Stimulated activated CD8-positive, alpha-beta memory T cell treated with anti-CD3 and anti-CD28 coated beads, Interleukin-7, amount 100 ng/mL, for 1 hour (primary cell): ENCODE measurements at places on chromosomes 6 and 20.

- DNase-seq: no peak
Measured at GRCh38 chr6:27188885-27189418, 58.5 kb upstream of the PRSS16 start.

DNA sequence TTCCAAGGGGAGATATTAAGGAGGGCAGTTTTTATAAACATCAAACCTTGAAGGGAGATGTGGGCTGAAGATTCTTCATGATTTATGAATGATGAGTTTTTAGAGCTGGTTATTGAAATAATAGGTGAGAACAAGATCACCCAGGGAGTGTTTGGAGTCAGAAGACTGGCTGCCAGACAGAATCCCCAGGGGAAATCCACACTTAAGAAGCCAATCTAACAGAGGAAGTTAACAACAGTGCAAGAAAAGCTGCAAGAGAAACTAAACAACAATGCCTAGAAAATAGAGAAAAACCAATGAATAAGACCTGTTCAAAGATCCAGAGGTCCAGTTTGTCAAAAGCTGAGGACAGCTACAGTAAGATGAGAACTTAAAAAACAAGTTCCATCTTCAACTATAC is 167.9 kb upstream of the MAN1A1 start:
- DNase-seq: no peak

DNA sequence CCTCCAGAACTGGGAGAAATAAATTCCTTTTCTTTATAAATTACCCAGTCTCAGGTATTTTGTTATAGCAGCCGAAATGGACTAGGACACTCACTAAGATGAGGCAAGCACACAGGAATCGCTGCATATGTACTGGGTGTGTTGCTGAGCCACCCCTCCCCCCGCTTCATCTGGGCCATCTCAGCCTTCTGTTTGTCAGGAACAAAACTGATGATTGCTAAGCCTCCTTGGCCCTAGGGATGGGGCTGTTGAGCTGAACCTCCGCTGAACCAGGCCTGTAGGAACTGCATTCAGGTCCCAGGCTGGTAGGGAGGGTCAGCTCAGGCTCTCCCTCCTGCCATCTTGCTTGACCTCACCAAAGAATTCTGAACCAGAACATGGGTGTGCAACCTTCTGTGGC is 108.6 kb downstream of the MAP3K7 start:
- no peak for DNase-seq

DNA sequence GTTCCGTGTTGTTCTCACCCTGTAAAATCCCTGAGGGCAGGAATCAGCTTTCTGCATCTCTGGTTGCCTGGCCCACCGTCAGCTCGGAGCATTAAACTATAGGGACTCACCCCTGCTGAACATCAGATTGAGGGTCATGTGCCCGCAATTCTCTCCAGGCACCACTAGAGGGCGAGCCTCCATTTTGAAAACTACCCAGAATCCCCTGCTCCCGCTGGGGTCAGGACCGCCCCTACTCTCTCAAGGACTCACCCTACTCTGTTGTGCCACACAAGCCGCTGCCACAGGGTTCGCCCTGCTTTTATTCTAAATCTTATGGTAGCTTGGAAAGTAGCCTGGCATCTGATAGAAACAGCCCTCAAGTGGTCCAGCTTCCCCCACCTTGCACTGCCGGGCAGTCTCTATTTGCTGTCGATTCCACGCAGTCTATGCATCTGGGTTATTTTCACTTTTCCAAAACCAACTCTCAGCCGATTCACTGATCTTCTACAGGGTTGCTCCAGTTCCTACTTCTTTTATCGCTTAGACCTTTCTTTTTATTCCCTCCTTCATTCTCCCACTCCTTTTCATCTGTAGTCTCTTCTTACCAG is 244.1 kb upstream of the QKI start:
- DNase-seq: no peak

DNA sequence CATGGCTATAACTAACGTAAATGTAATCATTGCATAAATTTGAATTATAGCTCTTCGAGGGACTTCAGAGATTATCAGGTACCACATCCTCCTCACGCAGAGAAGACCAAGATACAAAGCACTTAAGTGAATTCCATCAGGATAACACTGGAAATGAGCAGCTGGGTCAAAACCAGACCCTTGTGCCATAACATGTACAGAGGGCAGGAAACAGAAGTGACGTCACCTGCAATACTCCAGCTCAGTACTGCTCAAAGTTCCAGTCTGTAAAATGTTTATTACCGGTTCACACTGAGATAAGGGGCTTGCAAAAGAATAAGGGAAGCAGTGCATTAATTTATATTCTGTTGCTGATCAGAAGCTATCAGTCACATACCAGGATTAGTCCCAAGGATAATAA is 45.8 kb downstream of the RGS17 start:
- no peak for DNase-seq

DNA sequence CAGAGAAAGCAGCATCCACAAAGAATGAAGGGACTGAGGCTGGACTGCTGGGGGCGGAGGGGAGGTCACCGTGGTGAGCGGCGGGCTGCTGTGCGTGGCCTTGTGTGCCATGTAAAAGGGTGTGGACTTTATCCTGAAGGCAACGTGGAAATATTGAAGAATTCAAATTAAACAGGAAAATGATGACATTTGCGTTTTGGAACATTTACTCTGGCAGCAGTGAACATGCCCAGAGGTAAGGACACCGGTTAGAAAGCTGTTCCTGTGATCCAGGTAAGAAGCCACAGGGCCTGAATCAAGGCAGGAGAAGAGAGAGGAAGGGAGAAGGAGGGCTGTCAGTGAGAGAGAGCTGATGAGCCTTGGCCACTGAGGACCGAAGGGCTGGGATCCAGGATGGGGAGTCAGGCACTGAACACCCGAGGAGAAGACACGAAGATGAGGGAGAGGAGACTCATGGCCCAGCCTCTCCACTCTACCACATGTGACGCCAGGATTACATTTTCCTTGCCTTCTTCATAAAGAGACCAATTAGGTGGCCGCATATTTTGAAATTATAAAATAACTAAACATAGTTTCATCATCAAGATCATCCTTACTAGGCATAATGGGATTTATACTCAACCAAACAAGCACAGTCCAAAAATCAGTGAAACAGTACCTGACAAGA is 58.4 kb downstream of the TRAM2 start:
- DNase-seq: no peak

DNA sequence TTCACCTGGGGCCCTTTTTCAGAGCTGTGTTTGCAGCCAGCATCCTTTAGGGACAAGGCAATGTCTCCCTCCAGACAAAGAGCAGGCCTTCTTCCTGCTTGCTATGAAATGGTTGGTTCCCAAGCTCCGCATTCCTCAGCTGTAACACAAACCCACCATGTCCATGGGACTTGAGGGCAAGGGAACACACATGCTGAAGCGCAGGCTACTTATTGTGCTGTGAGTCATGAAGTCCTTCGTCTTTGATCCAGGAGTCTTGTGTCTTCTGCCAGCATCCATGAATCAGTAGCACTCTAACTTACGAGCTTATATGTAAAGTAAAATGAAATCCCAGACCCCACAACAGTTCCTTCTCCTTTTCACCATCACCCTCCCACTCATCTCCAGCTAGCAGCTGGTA is 59.0 kb downstream of the ANKRD60 start:
- DNase-seq: no peak

DNA sequence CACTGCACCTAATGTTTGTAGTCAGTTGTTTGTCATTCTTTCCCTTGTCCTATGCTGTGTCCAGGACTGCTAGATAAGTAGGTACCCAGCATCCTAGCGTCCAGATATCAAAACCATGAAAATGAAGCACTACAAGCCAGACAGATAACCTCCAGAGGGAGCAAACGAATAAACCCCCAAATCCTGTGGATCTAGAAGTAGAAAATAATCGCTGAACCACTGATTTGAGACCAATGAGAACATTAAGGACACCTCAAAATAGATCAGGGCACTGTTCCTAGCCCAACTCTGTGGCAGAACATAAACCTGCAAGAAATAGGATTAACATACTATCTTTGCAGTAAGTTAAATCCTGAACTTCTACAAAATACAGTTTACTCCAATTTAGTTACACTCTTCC is 1.1 kb upstream of the KLHL32 start:
- DNase-seq: no peak

DNA sequence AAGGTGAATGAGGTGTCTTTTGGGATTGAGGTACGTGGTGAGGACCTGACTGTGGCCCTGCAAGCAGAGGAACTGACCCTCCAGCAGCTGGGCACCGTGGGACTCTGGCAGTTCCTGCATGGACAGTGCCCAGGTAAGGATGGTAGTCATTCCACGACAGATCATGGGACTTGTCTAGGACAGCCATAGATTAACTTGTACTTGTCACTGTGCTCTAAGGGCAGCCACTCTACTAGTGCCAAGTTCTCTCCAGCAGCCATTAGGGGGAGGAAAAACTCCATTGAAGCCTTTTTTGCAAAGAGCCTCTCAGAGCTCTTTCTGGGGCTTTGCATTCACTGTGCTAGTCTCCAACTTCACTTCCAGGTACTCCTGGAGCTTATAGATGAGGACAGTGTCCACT is 20.4 kb downstream of the TAF11 start:
- DNase-seq: no peak

DNA sequence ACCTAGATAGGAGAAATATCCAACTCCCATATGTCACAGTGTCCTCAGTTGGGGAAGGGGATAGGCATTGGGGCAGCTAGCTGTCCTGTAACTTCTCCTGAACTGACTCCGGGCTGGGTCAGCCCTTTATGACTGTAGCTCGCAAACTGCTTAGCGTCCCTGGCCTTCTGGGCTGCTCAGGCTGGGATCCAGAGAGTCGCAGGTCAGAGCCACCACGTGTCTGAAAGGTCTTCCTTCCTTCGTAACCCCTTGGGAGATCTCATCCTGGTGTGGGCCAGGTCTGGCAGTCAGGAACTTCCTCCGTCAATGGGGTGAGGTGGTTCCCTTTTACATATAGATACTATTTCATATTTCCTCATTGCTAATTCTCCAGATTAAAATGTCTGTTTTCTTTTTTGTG is 28.8 kb upstream of the HINT3 start:
- no peak for DNase-seq

DNA sequence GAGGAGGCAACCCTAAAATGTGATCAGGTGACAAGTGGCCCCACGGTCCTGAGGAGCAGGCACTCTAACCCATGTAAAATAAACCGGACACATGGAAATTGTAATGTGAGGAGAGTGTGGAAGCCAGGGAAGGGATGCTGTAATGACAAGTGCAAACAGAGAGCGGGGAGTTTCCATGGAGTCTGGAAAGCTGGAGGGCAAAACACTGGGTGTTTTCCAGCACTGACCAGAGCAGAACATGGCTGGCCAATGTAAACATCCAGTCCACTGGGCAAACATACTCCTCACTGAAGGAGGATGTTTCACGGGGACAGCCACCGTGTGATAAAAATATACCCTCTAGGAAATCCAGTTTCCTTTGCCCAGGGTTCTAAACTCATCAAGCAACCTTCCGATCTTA is 219.0 kb upstream of the JARID2 start:
- no peak for DNase-seq

DNA sequence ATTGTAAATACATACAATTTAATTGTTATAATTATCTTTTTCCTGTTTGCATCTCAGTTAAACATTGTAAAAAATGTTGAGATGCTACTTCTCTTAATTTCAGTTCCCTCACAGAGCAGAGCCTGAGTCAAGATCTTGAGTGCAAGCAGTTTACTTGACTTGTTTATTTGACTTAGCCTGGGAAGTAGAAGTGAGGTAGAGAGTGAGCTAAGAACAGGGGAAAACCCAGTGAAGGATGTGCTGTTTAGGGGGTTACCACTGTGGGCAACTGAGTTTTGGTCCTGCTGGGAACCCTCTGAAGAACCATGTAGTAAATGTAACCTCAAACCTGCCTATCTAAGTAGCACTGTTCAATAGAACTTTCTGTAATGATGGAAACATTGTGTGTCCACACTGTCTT is 495.2 kb upstream of the FLRT3 start:
- DNase-seq: no peak

DNA sequence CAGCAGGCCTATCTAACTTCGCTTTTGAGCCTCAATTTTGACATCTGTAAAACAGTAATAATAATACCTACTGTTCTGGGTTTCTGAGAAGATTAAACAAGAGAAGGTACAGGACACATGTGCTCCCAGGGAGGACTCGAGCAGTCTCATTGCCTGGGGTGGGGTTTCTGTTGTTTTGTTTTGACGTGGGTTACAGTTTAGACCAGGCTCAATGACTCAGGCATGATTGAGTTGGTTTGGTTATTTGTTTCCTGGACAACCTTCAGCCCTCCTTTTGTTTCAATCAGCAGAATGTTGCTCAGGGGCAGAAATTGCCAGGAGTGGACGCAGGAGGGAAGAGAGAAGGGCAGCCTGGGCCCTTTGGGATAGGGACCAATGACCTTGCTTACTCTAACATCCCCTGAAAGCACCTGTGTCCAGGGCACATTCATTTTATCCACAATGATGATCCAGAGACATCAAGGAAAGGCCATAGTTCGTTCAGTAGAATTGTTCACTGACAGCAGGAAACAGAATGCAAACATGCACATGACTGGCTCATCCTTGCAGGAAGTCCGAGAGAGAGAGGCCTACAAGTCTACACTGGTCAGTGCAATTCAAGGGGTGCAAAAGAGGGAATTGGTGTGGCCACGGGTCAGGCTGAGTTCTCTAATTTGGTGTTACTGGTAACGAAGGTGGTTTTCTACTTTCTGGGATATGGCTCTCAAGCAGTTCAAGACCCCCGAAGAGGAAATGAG is 74.5 kb upstream of the MRPS10 start:
- DNase-seq: no peak
